ENCODE measurements at places on chromosomes 3 and 15. TPM values are rescaled to one million over a fixed set of nuclear protein-coding genes. Genes with fewer than 3 reads are reported as not detected.

DNA sequence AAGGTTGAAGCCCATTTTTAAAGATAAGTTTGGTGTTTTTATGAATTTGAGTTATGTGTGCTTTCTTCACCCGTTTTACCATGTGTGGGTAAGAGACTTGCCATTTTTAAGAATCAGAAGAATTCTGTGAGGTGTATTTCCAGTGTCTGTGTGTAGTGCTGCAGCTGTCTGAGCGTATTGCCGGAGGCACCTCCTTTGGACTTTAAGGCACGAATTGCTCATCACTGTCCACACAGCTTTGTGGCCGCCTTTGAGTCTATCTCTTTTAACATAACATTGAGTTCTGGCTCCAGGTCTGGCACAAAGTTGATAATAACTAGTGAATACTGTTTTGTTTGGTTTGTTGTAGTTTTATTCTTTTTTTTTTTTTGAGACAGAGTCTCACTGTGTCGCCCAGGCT is 25.8 kb downstream of the SCG5 start:
- DNase-seq: no peak

- DNase-seq: no peak
Measured at GRCh38 chr3:128603811-128604775, 46.5 kb downstream of the RPN1 start.

DNA sequence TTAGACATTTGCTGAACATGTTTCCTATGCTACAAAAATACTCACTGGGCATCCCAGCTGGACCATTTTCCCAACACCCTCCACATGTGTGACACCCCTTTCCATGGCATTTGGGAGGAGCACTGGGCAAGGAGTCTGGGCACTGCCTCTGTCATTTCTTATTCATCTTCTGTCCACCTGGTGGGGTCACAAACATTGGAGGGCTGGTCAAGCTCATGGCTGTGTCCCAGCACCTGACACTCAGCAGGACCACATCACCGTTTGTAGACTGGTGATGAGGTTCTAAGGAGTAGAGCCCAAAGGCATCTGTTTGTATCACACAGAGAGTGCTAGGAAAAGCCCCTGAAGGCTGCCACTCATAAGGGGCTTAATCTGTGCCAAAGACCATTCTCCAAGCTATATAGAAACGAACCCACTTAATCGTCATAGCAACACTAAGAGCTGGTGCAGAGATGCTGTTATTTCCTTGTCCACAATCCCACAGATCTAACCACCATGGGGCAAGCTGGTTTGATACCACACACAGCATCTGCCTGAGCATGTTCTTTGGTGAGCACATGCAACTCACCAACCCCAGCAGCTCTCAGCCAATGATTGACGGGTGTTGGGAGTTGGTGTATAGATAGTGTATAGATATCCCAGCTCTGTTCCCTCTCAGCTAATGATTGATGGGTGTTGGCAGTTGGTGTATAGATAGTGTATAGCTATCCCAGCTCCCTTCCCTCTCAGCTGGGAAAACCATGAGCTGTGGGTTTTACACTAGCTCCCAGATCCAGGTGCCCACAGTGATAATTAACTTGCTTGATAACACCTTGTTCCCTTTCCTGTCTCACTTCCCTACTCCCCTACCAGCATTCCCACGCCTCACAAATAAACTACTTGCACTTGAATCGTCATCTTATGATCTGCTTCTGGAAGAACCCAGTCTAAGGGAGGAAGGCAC is 42.7 kb upstream of the ATP2B2 start:
- no peak for DNase-seq

- DNase-seq: no peak
Measured at GRCh38 chr15:65835447-65835846, 33.8 kb upstream of the RAB11A start.

Gene SENP8
- 3.6 TPM for total RNA-seq

Gene IL17RD
- 2.4 TPM for total RNA-seq

Gene COL6A5
- total RNA-seq: 4.5 TPM
